Neural progenitor cell (in vitro differentiated cells): ENCODE measurements at places on chromosomes 3 and 15. TPM values are rescaled to one million over a fixed set of nuclear protein-coding genes. Genes with fewer than 3 reads are reported as not detected.

Gene ZBBX
- total RNA-seq, result 7.4 and 17.5 TPM in 2 replicates

Gene PLSCR2
- not detected in 2 replicates for total RNA-seq

Gene CNTN6
- 2.1 and 2.2 TPM in 2 replicates for total RNA-seq

Gene ZDHHC23
- total RNA-seq, result 1.7 and 2.4 TPM in 2 replicates

Gene ZNF501
- 9.9 and 12.6 TPM in 2 replicates for total RNA-seq

Gene FRMD5
- 10.1 and 10.5 TPM in 2 replicates for total RNA-seq

DNA sequence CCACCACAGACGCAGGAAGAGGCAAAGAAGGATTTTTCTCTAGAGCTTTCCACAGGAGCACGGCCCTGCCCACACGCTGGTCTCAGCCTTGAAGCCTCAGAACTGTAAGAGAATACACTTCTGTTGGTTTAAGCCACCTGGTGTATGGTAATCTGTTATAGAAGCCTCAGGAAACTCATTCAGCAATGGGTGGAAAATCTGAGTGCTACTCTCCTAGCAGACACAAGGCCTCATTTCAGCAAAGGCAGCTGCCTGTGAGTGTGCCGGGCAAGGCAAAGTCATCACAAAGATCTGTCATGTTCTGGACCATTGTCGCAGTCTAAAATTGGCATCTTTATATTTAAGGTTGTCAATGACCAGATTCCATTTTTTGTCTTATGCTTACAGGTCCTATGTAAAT, 31.0 kb downstream of the ATP10A start:
- DNase-seq, result no peak
- no peak overlapping the region for H3K4me3 ChIP-seq
- H3K27me3 ChIP-seq, result no peaks in the 10 kb centered on the region

DNA sequence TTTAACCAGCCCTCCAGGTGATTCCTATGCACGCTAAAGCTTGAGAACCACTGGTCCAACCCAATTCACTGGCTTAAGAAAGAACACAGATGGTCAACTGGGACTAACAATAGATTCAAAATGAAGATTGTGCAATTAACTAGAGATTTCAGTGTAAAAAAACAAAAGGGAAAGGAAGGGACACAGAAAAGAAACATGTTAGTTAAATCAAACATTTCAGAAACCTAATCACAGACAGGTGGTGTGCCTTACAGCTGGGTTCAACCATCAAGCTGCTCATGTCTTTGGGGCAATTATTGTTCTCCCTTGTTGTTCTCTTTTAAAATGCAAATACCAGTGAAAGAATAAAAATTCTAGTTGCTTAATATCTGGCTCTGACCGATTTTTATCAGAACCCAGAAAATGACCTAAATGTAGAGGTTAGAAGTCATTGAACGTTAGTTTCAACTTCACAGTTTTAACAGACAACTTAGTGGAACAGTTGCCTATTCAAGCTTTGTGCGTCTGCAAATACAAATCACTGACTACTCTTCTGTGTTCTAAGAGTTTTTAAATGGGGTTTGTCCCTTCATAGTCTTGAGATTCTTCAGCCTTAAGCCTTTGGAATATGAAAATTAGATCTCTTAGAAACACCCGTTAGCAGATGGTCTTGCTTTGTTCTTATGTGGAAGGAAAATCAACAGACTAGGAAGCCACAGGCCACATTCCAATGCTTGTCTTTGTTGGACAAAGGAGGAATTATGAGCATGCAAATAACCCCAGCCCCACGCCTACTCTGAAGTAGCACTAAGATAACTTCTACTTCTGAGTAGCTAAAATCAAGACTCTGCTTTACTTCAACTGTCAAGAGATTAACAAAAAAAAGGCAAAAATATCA, 223.4 kb downstream of the ATP8B4 start:
- H3K27me3 ChIP-seq, result no peaks in the 10 kb centered on the region
- H3K36me3 ChIP-seq, result no peaks in the 10 kb centered on the region
- H3K4me1 ChIP-seq, result peaks cover 60% of the 10 kb centered on the region
- DNase-seq, result peak; percentile 81
- no peak overlapping the region for H3K4me3 ChIP-seq

DNA sequence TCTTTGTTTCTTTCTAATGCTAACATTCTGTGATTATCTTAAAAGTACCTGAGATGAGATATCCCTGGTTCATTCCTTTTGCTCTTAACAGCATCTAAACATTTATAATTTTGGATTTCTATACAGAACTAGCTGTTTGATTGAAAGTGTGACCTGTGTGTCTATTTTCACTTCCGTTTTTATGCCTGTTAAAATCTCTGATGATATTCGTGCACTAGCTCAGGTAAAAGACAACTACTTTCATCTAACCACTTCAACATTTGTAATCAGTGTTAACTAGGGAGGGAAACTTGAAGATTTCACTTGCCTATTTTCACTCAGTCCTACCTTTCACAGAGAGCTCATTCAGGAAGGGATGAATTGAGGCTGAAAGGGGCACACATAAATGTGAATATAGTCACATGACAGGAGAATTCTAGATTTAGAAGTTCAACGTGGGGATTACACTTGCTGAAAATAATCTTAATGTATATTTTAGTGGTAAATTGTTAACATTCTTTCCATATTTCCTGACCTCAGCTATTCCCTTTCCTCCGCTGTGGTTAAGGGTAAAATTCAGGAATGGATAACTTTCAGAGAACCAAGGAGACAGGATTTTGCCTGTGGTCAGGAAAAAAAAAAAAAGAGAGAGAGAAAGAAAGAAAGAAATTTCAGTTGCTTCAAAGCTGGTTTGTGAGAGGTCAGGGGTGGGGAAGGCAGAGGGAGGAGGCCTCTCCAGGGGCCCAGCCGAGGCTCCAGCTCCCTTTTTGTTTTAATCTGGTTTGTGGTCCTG, 159.8 kb upstream of the TSC22D2 start:
- no peaks in the 10 kb centered on the region for H3K27me3 ChIP-seq
- no peak for DNase-seq
- no peak overlapping the region for H3K27ac ChIP-seq

DNA sequence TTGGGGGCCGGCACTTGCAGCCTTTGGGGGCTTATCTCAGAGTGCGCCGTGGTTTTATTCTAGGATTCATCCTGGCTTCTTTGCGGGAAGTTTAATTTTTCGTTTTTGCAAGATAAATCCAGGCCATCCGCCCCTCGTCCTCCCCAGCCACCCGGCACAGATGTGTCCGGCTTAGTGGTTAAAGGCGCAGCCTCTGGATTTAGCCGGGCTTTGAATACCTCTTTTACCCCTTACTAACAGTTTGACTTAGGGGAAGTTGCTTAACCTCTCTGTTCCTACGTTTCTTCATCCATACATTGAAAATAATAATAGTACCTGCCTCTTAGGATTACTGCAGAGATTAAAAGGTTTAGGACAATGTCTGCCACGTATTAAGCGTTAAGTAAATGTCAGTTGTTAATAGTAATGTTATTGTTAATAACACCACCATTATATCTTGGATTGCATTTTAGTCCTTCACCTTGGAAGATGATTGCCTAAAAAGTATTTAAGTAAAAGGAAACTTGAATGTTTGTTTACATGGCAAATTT, 714 bp downstream of the ECT2 start:
- H3K36me3 ChIP-seq, result peaks cover 34% of the 10 kb centered on the region
- peaks cover 12% of the 10 kb centered on the region for H3K4me1 ChIP-seq
- H3K27ac ChIP-seq, result peak overlapping the region; percentile 81
- H3K4me3 ChIP-seq, result peak overlapping the region; percentile 95
- DNase-seq, result peak; percentile 48
- no peaks in the 10 kb centered on the region for H3K27me3 ChIP-seq

- no peaks in the 10 kb centered on the region for H3K36me3 ChIP-seq
- H3K4me3 ChIP-seq, result no peak overlapping the region
- no peak overlapping the region for H3K27ac ChIP-seq
- no peaks in the 10 kb centered on the region for H3K27me3 ChIP-seq
Measured at GRCh38 chr15:90706394-90707327, 10.5 kb upstream of the BLM start.

GRCh38 chr15:72377331-72377730, 1.5 kb upstream of the HEXA start:
- DNase-seq, result no peak
- H3K27ac ChIP-seq, result no peak overlapping the region
- H3K36me3 ChIP-seq, result no peaks in the 10 kb centered on the region
- no peak overlapping the region for H3K4me3 ChIP-seq
- peaks cover 6% of the 10 kb centered on the region for H3K4me1 ChIP-seq

- no peak overlapping the region for H3K4me3 ChIP-seq
- peaks cover 14% of the 10 kb centered on the region for H3K4me1 ChIP-seq
- DNase-seq, result no peak
- no peak overlapping the region for H3K27ac ChIP-seq
- no peaks in the 10 kb centered on the region for H3K27me3 ChIP-seq
Measured at GRCh38 chr3:189305412-189305811, 133.6 kb downstream of the TPRG1 start.
